Activated CD4-positive, alpha-beta T cell treated with anti-CD3 and anti-CD28 coated beads, Interleukin-2, amount 10 ng/mL, durations not matched to agents 24 days and 14 days (primary cell): ENCODE measurements at places on chromosomes 12 and 14.

DNA sequence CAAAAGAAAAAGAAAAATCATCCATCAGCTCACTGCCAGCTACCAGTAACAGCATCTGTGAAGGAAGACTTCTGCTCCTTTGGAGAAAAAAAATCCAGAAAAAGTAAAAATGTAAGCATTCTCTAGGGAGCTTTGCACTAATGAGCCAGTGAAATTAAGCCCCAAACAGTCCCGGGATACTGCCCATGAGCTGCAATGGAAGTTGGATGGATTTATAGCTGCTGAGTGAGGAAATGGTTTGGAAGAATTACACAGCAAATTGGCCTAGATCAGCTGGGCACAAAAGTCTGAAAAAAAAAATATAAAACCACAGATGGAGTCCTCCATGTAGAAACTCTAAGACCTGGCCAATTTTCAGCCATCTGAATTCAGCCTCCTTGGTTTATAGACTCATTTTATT, 462.9 kb upstream of the USP15 start:
- no peak for DNase-seq

DNA sequence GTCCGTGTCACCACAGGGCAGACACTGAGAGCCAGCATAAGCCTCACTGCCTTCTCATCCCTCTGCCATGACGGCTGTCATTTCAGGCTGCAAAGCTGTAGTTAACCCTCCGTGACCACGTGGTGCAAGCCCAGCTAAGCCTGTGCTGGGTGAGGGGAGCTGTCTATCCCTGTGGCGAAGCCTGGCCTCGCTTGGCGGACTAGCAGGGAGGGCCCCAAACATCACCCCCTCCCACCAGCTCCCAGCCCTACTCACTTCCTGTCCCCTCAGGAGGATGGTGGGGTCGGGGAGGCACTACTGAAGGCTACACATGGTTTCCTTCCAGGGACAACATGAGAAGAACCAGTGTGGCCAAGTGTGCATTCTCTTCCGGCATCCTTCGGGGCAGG, 88.2 kb downstream of the CHGA start:
- DNase-seq = no peak

- DNase-seq = no peak
Measured at GRCh38 chr12:30970559-30971197, 44.1 kb downstream of the TSPAN11 start.

- DNase-seq = no peak
Measured at GRCh38 chr14:88247228-88247627, 75.8 kb downstream of the KCNK10 start.
